Nucleus accumbens (tissue), 56 donors: ENCODE measurements at places on chromosomes 1 and 21.

DNA sequence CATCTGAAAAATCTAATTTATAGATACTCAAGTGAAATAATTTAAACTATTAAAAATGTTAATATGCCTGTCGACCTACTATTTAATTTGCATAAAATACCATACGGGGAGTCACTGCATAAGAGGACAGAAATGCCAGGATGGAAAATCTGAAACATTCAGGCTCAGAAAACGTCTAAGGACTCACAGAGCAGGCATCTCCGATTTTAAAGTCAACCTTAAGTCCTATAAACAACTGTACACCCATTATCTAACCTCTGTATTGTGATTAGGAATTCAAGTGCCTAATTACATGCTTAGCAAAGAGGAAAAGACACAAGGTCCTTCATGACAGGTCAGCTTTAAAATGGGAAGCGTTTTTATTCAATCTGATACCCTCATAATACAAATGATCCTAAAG, 49.2 kb downstream of the ZBTB18 start:
- DNase-seq = no peak

DNA sequence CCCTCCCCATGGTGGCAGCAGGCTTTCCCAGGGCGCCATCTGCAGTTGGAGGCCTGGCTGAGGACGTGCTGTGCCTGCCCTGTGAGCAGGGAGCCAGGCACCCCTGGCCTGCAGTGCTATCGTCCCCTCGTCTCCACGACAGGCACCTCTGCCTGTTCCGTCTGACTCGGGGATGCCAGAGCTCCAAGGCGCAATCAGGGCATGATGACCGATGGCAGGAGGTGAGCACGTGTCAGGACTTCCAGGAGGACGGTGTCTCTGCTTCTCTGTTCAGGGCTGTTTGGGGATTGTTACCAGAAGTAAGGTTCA, 125.2 kb downstream of the PCBP3 start:
- no peak for DNase-seq

GRCh38 chr1:50424884-50425375, 1.7 kb upstream of the DMRTA2 start:
- no peak for DNase-seq

DNA sequence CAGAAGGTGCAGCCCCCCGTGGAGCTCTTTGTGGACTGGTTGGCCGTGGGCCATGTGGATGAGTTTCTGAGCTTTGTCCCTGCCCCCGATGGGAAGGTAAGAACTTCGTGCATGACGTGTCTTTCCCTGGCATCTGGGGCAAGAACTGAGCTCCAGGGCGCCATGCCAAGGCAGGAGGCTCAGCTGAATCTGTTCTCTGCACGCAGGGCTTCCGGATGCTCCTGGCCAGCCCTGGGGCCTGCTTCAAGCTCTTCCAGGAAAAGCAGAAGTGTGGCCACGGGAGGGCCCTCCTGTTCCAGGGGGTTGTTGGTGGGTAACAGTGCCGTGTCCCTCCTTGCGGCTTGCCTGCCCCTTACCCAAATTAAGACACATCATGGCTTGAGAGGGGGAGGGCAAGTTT, 27.7 kb downstream of the PADI3 start:
- no peak for DNase-seq

- DNase-seq = peak; percentile 45
Observed at GRCh38 chr1:168320800-168321450, 40.2 kb downstream of the TBX19 start.

DNA sequence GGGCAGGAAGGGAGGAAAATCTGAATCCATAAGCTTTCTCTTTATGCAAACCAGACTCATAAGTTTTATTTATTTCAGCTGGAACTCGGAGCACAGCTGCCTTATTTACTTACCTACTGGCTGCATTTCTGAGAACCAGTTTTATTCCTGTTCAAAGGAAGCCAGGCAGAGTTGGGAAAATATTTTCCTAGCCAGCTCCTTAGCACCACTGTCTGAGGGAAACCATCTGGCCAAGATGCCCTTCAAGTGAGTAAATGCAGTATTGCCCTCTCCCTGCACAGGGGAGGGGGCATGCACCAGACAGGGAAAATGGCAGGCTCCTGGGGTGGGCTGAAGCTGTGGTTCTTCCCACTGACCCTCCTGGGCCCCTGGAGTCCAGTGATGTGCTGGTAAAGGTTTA, 28.9 kb upstream of the FMOD start:
- DNase-seq = no peak

DNA sequence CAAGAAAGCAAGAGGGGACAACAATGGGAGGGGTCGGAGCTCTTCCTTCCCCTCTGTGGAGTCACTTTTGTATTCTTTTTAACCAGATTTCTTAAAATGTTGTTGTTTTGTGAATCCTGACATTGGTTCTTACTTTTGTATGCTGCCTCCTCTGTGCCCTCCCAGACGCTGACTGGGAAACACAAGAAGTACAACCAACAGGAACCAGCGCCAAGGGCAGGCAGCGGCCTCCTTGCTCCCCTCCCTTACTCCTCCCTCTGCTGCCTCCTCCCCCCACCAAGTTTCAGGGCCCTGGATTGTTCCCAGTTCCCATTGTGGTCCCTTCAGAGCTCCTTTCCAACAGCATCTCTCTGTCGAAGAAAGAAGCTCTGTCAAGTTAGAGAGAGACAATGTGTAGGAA, 111.1 kb downstream of the BRINP2 start:
- peak; percentile 17 for DNase-seq

GRCh38 chr1:43799656-43800635, 92.6 kb downstream of the ST3GAL3 start:
- no peak for DNase-seq

DNA sequence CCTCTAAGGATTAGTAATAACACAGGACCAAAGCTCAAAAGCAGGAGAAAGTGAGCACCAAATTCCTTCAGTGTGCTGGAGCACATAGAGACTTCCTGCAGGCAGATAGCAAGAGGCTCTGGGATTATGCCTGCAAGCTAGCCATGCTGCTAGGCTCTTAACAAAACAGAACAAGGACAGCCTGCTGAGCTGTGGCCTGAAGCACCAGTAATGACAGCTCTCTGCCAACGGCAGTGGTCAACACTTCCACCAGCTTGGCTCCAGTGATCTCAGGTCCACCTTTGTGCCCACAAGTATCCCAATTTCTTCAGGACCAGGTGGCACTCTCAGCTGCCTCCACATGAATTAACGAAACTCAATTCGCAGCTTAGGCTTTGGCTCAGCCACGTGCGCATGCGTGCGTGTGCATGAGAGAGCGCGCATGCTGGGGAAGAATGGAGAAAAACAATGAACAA, 64.2 kb downstream of the SLC45A1 start:
- no peak for DNase-seq

GRCh38 chr1:43225168-43225567, 44.6 kb upstream of the TMEM125 start:
- DNase-seq = no peak

- peak; percentile 21 for DNase-seq
Observed at GRCh38 chr1:11285883-11286734, 13.1 kb downstream of the UBIAD1 start.

GRCh38 chr1:46699666-46700065, 19.2 kb downstream of the EFCAB14 start:
- no peak for DNase-seq

- DNase-seq = no peak
Observed at GRCh38 chr1:103441342-103441741, 84.2 kb upstream of the RNPC3 start.

- no peak for DNase-seq
Observed at GRCh38 chr1:160491017-160491416, 32.0 kb downstream of the SLAMF6 start.
